ENCODE measurements at places on chromosomes 7 and 10. TPM values are rescaled to one million over a fixed set of nuclear protein-coding genes. Genes with fewer than 3 reads are reported as not detected.

SFRP4 gene
- total RNA-seq = not detected

FAM241B gene
- total RNA-seq = 2.9 TPM

LRIT1 gene
- total RNA-seq = not detected

ZNF722 gene
- total RNA-seq = not detected

ITIH5 gene
- total RNA-seq = 2.3 TPM

SAMD9L gene
- total RNA-seq = 4.6 TPM

APBB1IP gene
- 1.4 TPM for total RNA-seq

DNA2 gene
- total RNA-seq = 4.6 TPM

RAB19 gene
- 0.20 TPM for total RNA-seq

DNA sequence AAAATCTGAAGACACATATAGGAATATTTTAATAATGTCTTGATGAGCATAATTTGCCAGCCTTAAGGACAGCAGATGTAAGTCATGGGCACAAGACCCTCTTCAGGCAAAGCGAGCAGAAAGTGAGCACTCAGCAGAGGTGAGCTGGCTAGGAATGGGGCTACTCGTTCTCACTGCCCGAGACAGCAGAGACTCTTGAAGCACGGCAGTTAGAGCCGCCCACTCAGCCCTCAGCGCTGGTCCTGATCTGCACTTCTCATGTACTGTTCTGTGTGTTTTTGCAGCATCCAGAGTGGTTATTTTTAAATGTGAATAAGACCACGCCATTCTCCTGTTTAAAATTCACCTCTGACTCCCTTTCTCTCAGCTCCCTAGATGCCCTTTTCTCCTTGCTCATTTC lies 65.3 kb downstream of the GFRA1 start:
- ATAC-seq = no peak

GRCh38 chr10:133390597-133391248 lies 3.2 kb upstream of the MTG1 start:
- no peak for ATAC-seq

- ATAC-seq = no peak
These were observed 314.4 kb upstream of the MKI67 start for GRCh38 chr10:128440513-128441160.

DNA sequence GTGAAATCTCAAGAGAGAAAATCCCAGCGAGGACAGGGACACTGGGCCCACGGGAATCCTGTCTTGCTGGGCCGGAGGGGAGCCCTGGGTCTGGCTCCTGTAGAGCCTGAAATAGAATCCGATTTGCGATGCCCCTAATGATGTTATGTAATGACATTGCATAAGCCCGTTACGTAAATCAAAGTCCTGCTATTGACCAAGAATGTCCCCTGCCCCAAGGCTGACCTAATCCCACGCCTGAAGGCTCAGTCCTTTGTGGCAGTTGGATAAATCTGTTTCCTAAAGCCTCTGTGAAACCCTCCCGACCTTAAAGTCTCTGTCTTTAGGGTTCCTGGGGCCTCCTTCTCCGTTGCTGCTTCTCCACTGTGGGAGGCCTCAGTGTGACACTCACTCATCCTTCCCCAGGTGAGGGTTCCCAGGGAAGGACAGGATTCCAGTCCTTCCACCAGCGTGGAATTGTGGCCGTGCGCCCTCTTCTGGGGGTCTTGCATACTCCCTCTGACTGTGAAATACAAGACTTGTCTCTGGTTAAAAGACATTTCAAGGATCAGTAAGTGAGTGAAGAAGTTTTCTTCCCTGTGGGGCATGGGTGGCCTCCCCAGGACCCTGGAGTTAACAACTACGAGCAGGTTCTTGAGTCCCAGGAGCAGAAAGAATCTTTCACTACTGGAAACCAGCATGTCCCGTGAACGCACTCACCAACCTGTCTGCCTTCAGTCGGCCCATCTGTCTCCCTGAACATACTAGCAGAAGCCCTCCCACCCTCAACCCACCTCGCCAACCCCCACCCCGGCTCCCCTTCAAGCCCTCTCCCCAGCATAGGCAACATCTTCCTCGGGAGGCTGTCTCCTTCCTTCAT lies 19.8 kb downstream of the ZNF467 start:
- no peak for ATAC-seq

- ATAC-seq = no peak
These were observed 104.0 kb downstream of the RALA start for GRCh38 chr7:39727231-39728012.

DNA sequence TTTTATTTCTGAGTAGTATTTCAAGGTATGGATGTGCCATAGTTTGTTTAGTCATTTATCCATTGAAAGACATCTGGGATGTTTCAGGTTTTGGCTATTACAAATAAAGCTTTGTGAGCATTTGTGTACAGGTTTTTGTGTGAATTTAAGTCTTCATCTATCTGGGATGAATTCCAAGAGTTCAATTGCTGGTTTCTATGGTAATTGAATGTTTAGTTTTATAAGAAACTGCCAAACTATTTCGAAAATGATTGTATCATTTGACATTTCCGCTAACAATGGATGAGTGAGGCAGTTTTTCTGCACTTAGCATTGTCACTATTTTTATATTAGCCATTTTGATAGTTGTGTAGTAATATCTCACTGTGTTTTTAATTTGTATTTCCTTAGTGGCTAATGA lies 99.4 kb downstream of the WDFY4 start:
- no peak for ATAC-seq

GRCh38 chr7:105125745-105126144 lies 111.7 kb downstream of the KMT2E start:
- ATAC-seq = no peak

DNA sequence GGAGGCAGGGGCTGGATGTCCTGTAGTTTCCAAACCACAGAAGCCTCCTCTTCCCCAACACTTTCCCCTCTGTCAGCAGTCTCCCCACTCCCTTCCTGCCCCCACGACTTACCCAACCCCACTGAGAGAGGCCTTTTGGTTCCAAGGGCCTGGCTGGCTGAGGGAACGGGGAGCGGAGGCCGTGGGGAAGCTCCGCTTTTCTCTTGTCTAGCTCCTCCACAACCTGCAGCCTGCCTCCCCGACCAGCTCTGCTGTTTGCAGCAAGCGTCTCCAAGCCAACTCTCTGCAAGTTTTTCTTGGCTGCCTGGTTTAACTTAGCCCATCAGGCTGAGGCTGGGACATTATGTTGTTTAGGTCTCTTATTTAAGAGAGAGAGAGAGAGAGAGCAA lies 126.8 kb downstream of the NEURL1 start:
- ATAC-seq = no peak

DNA sequence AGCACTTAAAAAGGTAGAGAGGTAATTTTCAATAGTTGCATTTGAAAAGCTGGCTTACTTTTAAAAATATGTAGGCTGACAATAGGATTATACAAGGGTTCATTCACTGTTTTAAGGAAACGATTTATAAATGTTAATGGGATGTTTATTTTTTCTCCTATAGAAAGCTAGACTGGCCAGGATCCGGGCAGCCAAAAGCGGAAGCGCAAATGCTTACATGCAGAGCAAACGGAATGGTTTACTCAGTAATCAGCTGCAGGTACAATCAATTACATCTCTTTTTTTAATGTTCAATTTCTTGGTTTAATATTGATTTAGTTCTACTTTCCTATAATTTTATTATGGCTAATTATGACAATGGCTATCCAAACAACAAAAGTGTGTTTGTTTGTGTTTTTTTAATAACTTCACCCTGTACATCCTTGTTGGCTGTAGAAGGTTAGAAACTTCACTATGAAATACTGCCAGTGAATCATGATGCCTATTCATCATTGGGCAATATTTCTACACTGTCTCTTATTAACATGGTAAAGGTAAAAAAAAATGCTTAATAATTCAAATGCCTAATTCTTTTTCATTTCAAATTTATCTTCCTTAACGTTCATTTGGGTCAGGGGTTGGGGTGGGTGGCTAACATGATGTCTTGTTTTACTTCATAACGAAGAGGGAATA lies 116.4 kb downstream of the TSPAN12 start:
- ATAC-seq = no peak

DNA sequence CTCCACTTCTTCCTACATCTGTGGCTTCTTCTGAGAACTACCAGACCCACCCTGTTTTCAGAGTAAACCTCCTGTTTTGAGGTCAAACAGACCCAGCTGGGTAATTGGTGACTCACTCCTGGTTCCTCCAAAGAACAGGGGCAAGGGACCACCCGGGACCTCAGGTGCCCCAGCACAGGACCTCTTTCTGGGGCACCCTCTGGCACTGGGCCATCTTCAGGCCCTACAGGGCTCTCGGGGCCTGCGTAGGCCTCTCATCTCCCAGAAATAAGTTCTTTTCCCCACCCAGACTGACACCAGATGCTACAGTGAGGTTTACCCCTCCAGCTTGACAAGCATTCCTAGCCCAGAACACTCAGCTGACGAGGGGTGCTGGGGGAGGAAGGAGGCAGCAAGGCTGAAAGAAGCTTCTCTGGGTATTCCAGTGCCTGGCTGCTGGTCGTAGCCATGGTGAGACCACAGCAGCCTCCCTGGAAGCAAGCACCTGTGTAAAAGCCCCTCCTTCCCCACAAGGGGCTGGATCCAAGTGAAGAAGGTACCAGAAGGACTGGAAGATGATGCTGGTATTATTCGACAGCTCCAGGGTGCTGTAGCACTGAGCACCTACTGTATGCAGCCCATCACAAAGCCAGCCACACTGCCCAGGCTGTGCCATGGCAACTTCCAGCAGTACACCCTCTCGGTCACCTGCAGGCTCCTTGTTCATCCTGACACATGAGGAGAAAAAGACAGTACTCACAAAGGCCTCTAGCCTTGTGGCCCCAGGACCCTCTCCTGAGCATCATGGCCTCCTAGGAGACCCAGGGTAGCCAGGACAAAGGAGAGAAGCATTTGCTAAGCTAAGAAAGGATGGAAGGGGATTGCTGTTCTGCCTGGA lies 47.4 kb downstream of the ALOX5 start:
- ATAC-seq = no peak

GRCh38 chr7:90642978-90643377 lies 46.9 kb downstream of the CDK14 start:
- ATAC-seq = no peak

DNA sequence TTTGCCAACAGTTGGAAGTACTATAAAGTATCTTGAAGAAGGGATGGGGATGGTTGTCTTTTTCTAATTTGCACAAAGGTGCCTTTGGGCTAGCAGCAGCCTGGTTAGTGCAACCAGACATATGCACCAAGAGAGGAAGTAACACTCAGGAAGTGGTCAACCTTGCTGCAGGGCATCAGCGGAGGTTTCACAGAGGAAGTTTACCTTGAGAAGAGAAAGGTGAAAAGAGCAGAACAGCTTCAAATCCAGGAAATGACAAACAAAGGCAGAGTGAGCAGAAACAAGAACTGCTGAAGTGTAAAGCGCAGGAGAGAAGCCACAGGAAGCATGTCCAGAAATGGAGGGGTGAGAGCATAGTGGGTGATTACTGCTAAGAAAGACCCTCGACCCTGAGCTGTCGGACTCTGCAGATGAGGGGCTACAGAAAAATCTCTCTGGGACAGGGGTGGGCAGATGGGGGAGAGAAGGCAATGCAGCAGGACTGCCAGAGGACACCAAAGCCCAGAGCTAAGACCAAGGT lies 66.9 kb downstream of the STK17A start:
- peak; percentile 29 for ATAC-seq

DNA sequence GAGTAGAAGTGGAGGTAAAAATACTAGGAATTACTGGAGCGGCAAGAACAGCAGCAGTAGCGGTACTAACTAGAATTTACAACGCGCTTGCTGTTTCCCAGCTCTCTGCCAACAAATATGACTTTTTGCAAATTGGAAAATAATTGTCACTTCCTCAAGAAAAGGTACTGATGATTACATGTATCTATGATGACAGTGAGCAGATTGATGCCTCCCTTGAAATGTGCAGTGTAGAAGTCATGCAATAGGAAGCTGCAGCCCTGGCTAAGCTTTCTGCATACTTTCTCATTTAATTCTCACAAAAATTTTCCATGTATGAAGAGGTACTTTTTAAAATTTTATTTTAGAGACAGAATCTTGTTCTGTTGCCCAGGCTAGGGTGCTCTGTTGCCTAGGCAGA lies 49.9 kb downstream of the ANK3 start:
- no peak for ATAC-seq

DNA sequence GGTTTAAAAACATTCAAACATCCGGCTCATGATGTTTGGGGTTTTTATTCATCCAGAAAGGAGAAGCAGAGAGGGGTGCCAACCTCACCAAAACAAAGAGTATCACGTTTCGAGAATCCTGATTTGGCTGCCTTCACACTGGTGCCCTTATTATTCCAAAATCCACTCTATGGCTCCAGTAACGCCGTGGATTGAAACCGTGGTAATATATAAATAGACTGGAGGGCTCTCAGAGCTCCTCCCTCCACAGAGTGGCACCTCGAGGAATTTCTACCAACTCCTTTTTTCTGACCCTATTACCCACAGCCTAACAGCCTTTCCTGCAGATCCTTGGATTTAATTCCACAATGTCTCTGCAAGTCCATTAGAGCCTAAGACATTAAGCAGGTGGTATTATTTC lies 353.6 kb downstream of the CRPPA start:
- no peak for ATAC-seq

- no peak for ATAC-seq
These were observed 21.8 kb downstream of the SLIT1 start for GRCh38 chr10:97163781-97164501.

- ATAC-seq = no peak
These were observed 3.4 kb upstream of the HYCC1 start for GRCh38 chr7:23017309-23017708.

DNA sequence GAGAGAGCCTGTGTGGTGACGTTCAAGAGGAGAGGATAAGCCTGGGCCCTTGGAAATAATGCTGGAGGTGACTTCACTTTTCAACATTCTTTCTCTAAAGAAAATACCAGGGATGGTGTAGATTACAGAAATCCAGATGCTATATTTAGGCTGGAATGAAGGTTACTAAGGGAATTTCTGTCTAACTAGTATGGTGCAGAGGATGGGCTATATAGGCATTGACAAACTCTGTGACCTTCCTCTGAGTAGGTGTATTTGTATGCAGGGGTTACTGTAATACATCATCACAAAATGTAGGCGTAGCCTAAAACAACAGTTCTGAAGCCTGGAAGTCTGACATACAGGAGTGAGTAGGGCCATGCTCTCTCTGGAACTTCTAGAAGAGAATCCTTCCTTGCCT lies 155.3 kb upstream of the INHBA start:
- ATAC-seq = no peak

DNA sequence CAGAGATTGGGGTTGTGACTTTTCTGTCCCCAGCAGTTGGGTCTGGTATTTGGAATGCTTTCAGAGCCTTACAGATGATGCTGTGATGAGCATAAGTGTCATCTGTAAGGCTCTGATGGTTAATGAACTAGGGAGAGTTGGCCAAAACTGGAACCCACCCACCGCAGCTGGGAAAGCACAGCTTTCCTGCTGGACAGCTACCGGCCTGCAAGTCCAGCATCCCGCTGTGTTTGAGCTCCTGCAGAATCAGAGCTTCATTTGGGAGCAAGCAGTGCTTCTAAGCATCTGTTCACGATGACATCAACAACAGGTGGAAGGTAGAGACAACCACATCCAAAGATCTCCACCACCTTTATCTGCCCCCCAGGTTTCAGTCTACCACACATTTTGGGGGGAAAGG lies 11.7 kb downstream of the UCN3 start:
- ATAC-seq = no peak

- ATAC-seq = no peak
These were observed 72.7 kb downstream of the HACD1 start for GRCh38 chr10:17544465-17544864.

All from esophagus mucosa (tissue), 1 donor.